Cerebellar nuclear complex (tissue), 1 donor: ENCODE measurements at places on chromosomes 1 and 21.

DNA sequence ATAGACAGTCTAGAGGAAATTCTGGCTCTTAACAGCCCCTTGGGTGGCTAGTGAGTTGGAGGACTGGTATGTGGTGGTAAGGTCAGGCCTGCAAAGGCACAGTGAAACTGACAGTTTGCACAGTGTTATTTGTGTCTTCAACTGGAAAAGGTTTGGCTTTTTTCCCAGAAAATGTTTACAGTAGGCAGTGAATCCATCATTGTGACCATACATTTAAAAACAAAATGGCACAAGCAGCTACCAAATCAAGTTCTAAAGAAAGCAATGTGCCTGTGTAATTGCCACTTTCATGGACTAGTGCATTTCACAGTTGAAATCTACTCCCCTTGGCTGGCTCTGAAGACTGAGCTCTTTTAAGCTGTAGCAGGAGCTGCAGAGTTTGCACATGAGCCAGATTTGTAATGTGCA is 24.8 kb downstream of the ATPAF1 start:
- peak; percentile 36 for DNase-seq

DNA sequence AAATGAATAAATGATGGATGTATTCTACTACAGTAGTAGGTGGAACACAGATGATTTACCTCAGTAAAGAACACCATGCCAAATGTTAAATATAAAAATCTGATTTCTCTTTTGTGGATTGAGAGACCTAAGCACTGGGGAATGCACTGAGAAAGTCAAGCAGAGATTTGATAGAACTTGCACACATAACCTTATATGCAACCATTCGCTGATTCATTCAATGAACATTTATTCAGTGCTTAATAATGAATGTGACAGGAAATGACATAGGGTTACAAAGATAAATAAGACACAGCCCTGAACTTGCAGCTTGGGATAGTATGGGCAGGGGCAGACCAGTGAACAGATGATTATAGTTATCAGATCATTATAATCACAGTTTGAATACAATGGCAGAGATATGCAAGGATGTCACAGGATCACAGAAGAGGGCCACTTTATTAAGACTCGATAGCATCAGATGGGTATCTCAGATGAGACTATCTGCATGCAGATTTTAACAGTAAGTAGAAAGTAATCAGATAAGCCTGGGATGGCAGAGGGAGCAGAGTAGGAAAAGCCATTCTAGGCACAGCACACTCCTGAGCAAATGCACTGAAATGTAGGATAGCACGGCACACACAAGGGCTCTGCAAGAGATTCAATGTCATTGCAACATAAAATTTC is 169.4 kb downstream of the ASTN1 start:
- no peak for DNase-seq

GRCh38 chr1:184724843-184725242 is 29.8 kb downstream of the EDEM3 start:
- no peak for DNase-seq

DNA sequence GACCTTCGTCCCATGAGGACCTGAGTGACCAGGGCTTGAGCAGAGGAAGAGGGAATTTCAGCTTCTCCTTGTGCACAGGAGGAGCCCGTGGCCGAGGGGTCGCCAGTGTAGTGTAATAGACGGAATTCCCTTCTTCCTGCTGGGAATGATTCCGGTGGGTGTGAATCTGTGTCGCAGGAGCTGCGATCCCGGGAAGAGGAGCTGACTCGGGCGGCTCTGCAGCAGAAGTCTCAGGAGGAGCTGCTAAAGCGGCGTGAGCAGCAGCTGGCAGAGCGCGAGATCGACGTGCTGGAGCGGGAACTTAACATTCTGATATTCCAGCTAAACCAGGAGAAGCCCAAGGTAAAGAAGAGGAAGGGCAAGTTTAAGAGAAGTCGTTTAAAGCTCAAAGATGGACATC is 34.4 kb downstream of the MAP3K21 start:
- no peak for DNase-seq

GRCh38 chr21:21813289-21813688 is 815.1 kb downstream of the NCAM2 start:
- DNase-seq, result no peak

GRCh38 chr1:59061876-59062275 is 235.0 kb upstream of the FGGY start:
- DNase-seq, result no peak

- no peak for DNase-seq
Observed at GRCh38 chr1:29849038-29849750, 612.9 kb downstream of the PTPRU start.
